Neuronal stem cell (in vitro differentiated cells): ENCODE measurements at places on chromosomes 2 and 18.
A peak's percentile ranks its signal among the peaks of the same experiment; 100 is the strongest.

DNA sequence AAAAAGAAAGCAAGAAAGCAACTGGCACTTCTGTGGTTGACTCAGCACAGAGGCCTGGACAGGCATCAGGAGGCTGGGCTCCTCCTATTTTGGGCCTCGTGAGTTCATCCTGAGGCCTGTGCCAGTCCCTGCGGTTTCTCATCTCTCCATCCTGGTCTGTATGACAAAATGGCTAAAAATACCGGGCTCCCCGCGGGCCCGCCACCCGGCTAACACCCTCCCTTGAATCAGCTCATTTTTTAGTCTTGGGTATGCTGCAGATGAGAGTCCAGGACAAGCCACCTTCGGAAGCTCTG lies 62.3 kb upstream of the YWHAQ start:
- no peaks in the 10 kb centered on the region for H3K27me3 ChIP-seq
- no peak overlapping the region for H3K4me3 ChIP-seq
- H3K4me1 ChIP-seq, result peaks cover 9% of the 10 kb centered on the region
- DNase-seq, result no peak
- H3K27ac ChIP-seq, result no peak overlapping the region

DNA sequence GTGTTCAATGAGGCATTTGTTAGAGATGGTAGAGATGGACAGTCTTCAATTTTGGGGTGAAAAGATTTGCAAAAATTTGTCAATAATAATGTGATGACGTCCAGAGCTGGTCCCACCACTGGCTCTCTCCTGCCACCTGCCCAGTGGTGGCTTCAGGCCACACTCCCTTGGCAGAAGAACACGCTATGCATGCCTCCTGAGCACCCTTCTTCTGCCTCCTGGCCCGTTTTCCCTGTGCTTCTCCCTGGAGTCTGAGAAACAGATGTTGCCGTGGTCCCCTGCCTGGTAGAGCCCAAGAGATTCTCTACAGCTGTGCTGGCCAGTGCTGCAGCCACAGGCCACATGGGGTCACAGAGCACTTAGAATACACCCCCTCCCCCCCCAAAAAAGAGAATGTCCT lies 33.6 kb downstream of the INPP5D start:
- H3K36me3 ChIP-seq, result no peaks in the 10 kb centered on the region
- no peak for DNase-seq
- peaks cover 4% of the 10 kb centered on the region for H3K27me3 ChIP-seq
- no peak overlapping the region for H3K27ac ChIP-seq

DNA sequence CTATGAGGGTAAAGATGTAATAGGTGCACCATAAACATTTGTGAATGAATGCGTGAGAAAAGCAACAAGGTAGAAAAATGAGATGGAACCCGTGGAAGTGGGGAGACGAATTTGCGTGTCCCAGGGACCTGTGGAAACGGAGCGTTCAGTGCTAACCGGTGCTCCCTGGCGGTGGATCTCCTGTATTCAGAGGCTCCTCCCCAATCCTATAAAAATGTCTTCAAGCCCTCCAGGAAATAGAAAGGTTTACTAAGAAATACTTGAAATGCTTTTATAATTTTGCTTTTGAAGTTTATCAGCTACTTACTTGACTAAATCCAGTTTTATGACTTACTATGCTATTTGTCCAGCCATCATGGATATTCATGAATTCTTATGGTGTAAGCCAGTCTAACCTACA lies 62.8 kb upstream of the RBM44 start:
- H3K27me3 ChIP-seq, result no peaks in the 10 kb centered on the region
- H3K4me1 ChIP-seq, result peaks cover 23% of the 10 kb centered on the region
- no peak overlapping the region for H3K4me3 ChIP-seq
- no peak overlapping the region for H3K27ac ChIP-seq

DNA sequence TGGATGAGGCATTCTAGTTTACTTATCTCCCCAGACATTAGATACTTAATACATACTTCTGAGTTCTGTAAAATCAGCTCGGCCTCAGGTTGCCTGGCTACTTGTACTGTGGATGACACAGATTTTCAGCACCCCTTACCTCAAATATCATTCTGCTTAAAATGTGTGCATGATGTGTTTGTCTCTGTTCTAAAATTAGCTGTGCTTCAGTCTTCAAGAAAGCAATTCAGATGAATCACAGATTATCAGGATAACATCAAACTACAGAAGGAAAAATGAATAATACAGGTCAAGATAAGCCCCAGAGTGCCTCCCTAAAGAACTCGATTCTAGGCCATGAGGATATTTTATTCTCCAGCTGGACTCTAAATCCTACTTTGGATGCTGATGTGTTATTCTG lies 21.3 kb upstream of the MAPRE2 start:
- H3K36me3 ChIP-seq, result no peaks in the 10 kb centered on the region
- H3K4me1 ChIP-seq, result no peaks in the 10 kb centered on the region
- no peak overlapping the region for H3K4me3 ChIP-seq
- DNase-seq, result no peak
- no peak overlapping the region for H3K27ac ChIP-seq

GRCh38 chr2:74119912-74120825 lies 27.5 kb downstream of the BOLA3 start:
- H3K36me3 ChIP-seq, result no peaks in the 10 kb centered on the region
- peak; percentile 43 for DNase-seq
- no peaks in the 10 kb centered on the region for H3K27me3 ChIP-seq
- H3K4me3 ChIP-seq, result peak overlapping the region; percentile 85
- H3K4me1 ChIP-seq, result no peaks in the 10 kb centered on the region

DNA sequence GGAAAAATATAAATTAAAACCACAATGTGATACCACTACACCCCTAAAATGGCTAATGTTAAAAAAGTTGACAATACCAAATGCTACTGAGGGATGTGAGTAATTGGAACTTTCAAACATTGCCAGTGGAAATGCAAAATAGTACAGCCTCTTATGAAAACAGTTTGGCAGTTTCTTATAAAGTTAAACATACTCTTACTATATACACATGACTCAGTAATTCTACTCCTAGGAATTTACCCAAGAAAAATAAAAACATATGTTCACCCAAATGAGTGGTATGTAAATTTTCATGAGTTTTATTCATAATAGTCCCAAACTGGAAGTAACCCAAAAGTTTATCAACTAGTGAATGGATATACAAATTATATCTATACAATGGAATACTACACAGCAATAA lies 228.0 kb downstream of the CYP26B1 start:
- H3K27ac ChIP-seq, result no peak overlapping the region
- no peak overlapping the region for H3K4me3 ChIP-seq
- H3K27me3 ChIP-seq, result no peaks in the 10 kb centered on the region
- DNase-seq, result no peak

DNA sequence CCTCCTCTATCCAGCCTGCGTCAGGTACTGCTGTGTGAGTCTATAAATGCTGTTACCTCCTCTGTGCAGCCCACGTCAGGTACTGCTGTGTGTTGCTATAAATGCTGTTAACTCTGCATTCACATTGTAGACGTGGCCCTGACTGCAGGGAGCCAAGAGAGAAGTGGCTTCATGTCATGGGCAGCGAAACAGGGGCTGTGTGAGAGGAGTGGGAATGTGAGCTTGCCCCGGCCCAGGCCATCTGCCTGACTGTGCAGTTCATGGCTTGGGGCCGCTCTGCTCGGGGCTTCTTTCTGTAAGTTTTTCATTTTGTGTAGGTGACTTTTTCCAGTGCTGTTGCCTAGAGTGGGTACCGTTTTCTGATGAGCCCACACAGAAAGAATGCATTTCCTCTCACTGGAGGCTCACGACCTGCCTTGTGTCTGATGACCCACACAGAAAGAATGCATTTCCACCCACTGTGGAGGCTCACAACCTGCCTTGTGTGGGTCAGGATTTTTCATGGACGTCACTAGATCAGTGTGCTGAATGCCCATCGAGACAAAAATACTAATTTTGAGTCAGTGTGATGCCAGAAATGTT lies 104.5 kb downstream of the SNTG2 start:
- no peak for DNase-seq
- no peak overlapping the region for H3K4me3 ChIP-seq

GRCh38 chr2:181371782-181372645 lies 85.2 kb upstream of the ITGA4 start:
- no peak for DNase-seq
- H3K4me3 ChIP-seq, result no peak overlapping the region
- no peaks in the 10 kb centered on the region for H3K36me3 ChIP-seq
- H3K4me1 ChIP-seq, result peaks cover 15% of the 10 kb centered on the region
- no peak overlapping the region for H3K27ac ChIP-seq

GRCh38 chr2:85566265-85566664 lies 5.0 kb upstream of the GGCX start:
- H3K4me3 ChIP-seq, result no peak overlapping the region
- DNase-seq, result no peak
- H3K36me3 ChIP-seq, result no peaks in the 10 kb centered on the region
- peaks cover 10% of the 10 kb centered on the region for H3K27me3 ChIP-seq
- H3K27ac ChIP-seq, result no peak overlapping the region
- no peaks in the 10 kb centered on the region for H3K4me1 ChIP-seq
